ENCODE measurements at places on chromosomes 7 and 10. TPM values are rescaled to one million over a fixed set of nuclear protein-coding genes. Genes with fewer than 3 reads are reported as not detected.

Gene NPSR1
- not detected for total RNA-seq

Gene ANKRD61
- not detected for total RNA-seq

Gene MAGI2
- 6.9 TPM for total RNA-seq

GRCh38 chr10:30039567-30039966 is 19.8 kb downstream of the JCAD start:
- no peaks in the 10 kb centered on the region for H3K27me3 ChIP-seq
- no peaks in the 10 kb centered on the region for H3K4me1 ChIP-seq
- DNase-seq, result no peak
- no peaks in the 10 kb centered on the region for H3K36me3 ChIP-seq

DNA sequence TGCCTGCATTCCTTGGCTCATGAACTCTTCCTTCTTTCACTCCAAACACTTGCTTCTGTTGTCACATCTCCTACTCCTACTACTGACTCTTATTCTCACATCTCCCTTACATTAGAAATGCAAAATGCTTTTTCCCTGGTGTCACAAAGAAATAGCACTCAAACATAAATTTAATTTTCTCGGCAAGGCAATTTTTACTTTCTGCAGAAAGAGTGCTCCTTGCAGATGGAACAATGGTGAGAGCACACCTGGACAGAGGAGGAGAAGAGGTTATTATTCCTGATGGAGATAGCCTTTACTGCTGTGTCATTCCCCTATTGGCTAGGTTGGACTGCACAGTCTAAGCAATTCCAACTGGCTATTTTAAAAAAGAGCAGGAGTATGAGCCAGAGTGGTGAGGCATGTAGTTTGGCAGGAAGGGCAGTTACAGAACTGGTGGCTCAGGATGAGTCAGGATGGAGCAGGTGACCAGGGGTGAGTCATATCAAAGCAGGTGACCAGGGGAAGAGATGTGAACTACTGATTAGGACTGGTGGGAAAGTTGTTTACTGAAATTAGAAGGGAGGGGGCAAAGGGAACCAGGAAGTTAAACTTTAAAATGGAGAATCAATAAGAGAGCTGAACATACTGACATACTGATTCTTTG is 52.9 kb downstream of the CYP2C9 start:
- no peaks in the 10 kb centered on the region for H3K4me1 ChIP-seq
- no peak overlapping the region for H3K4me3 ChIP-seq
- H3K27me3 ChIP-seq, result no peaks in the 10 kb centered on the region
- H3K36me3 ChIP-seq, result no peaks in the 10 kb centered on the region
- no peak for DNase-seq

Gene PKD2L1
- not detected for total RNA-seq

DNA sequence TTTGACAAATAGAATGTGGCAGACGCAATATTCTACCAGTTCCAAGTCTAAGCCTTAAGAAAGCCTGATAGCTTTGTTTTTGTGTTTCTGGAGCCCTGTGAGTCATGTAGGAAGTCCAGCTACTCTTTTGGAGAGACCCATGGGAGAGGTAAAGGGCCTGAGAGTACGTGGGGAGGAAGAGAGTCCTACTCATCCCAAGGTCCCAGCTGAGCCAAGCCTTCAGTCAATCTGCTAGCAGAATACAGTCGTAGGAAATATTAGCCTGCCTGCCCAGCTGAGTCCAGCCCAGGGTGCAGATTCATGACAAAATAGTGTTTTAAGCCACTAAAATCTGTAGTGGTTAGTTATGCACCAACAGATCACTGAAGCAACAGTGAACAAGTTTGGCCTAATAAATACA is 9.0 kb upstream of the GNA12 start:
- H3K4me3 ChIP-seq, result no peak overlapping the region
- H3K4me1 ChIP-seq, result no peaks in the 10 kb centered on the region
- no peak overlapping the region for H3K27ac ChIP-seq

Measured in vagina (tissue), 2 donors.